ENCODE measurements at places on chromosomes 6 and 20. TPM values are rescaled to one million over a fixed set of nuclear protein-coding genes. Genes with fewer than 3 reads are reported as not detected.
A peak's percentile ranks its signal among the peaks of the same experiment; 100 is the strongest.

Gene SLC22A3
- 48.4 TPM for total RNA-seq

- no peak for DNase-seq
These were observed 35.3 kb downstream of the BEND3 start for GRCh38 chr6:107080036-107080435.

DNA sequence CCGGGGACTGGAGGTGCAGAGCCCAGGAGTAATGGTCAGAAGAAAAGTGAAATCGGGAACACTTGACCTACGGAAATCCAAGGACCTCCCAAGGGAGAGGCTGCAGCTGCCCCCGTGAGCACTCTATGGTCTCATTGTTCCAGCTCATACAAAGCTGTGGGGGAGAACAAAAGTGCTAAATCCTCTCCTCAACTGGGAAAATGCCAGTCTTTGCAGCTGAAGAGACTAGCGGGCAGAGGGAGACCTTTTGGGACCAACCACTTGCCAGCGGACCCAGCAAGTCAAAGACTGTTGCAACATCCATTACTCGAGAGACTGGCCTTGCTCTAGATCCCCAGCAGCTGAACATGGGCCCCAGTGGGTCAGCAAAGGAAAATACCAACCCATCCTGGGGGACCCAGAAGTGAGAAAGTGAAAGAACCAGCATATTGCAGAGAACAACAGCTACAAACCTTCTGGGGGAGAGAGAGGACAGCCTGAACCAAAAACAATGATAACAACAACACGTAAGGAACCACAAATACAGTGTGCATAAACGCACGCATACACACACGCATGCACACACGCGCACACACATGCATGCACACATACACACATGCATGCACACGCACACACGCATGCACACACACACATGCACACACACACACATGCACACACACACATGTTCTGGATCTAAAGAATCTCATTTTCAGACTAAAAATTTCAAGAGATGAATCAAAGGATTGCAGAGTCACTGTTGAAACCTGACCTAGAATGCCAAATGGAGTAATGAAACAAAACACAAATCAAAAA lies 24.7 kb upstream of the ELMO2 start:
- DNase-seq: no peak

DNA sequence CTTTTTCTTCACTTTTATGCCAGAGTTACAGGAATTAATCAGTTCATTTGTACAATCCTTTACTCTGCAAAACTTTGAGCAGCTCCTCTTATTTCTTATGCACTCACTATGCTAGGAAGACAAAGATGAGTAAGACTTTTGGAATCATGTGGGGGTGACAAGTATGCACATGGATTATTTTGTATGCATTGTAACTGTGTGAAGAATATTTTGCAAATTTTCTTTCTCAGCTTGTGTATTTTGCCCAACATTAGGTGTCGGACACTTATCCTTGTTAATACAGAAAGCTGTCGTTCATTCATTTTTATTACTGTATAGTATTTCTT lies 88.6 kb downstream of the PPP1R14C start:
- DNase-seq: no peak

DNA sequence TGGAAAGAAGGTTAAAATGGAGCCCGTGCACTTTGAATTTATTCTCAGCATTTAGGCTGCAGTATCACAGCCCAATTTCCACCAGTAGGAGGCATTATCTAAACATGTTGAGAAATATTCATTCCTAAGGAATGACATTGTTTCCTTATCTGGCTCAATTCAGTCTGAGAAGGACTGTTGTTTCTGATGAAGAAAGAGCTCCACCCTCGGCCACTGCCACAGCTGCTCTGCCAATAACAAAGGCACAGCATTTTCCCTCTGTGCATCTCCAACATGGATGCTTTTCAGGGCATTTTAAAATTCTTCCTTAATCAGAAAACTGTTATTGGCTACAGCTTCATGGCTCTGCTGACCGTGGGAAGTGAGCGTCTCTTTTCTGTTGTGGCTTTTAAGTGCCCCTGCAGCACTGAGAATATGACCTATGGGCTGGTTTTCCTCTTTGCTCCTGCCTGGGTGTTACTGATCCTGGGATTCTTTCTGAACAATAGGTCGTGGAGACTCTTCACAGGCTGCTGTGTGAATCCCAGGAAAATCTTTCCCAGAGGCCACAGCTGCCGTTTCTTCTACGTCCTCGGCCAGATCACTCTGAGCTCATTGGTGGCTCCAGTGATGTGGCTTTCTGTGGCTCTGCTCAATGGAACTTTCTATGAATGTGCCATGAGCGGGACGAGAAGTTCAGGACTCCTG lies at the start of gene CALHM5:
TSS of gene CALHM5 (plus strand) at position 216 of the 687 bp plus-strand sequence. CDS start at position 274, 58 bp downstream.
- DNase-seq: peak; percentile 79

Gene PPP1R3G
- 1.7 TPM for total RNA-seq

Gene OR2H2
- not detected for total RNA-seq

GRCh38 chr20:13029687-13030375 lies 21.1 kb downstream of the SPTLC3 start:
- DNase-seq: peak; percentile 59

Gene ADGRF5
- 34.6 TPM for total RNA-seq

GRCh38 chr20:63977739-63978276 lies 1.6 kb downstream of the SAMD10 start:
- DNase-seq: peak; percentile 48

- peak; percentile 44 for DNase-seq
These were observed 8.7 kb downstream of the ZNF335 start for GRCh38 chr20:45963059-45964005.

GRCh38 chr6:47242483-47243386 lies 67.0 kb downstream of the TNFRSF21 start:
- peak; percentile 82 for DNase-seq
